KBM-7 (cell line): ENCODE measurements at places on chromosomes 13 and 19.

GRCh38 chr19:47806435-47806834 lies 2.1 kb upstream of the TPRX1 start:
- DNase-seq: no peak

DNA sequence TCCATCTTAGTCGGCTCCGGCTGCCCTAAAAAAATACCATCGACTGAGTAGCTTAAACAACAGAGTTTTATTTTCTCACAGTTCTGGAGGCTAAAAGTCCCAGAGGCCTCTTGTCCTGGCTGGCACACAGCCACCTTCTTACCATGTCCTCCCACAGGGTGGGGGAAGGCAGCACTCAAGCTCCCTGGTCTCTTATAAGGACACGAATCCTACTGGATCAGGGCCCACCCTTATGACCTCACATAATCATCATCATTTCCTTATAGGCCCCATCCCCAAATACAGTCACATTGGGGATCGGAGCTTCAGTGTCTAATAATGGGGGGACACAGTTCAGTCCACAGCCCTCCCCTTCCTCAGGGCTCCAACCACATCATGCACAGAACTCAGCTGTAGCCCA lies 2.6 kb upstream of the TUBA3C start:
- DNase-seq: no peak

GRCh38 chr13:40116008-40116407 lies 460.5 kb downstream of the COG6 start:
- peak; percentile 15 for DNase-seq

- DNase-seq: no peak
Observed at GRCh38 chr19:1567848-1568227, 287 bp downstream of the MEX3D start.

GRCh38 chr19:51024924-51025323 lies 1.5 kb downstream of the KLK11 start:
- no peak for DNase-seq

DNA sequence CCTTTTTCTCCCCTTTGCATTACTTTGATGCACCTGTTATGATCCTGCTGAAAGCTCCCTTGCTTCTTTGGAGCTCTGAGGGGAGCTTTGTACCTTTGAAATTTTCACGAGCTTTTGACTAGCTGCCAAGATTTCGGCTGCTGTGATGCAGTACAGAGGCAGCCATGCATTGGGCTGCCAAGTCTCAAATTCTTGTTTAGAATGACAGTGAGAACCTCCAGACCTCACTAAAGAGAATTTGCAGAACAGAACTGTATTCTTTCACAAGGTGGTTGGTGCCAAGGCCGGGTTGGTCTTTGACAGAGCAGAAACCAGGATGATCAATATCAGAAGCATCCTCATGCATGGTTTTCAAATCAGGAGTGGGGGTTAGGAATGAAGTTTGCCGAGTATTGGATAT lies 414.8 kb downstream of the GPC5 start:
- no peak for DNase-seq

DNA sequence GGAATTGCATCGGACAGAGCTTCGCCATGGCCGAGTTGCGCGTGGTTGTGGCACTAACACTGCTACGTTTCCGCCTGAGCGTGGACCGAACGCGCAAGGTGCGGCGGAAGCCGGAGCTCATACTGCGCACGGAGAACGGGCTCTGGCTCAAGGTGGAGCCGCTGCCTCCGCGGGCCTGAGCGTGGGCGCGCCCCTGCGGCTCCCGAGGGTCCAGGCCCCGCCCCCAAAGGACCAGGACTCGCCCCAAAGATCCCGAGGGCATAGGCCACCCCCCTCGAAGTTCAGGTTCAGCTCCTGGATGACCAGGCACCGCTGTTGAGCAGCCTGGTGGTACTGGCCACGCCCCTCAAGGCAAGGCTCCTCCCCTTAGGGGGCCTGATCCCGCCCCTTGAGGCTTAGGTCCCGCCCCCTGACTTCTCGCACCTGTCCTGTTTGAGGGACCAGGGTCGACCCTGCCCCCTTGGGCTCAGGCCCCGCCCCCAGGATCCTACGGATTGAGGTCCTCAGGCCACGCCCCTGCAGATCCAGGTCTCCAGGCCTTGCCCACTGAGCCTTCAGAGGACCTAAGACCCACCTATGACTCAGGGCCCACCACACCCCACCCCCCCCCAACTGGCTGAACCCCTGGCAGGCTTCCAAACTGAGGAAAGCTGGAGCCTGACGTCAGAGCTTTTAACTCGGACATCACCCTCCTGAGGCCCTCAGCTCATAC lies 43.1 kb downstream of the CYP4F22 start:
- peak; percentile 77 for DNase-seq

GRCh38 chr13:109665240-109665639 lies 121.1 kb downstream of the IRS2 start:
- no peak for DNase-seq

DNA sequence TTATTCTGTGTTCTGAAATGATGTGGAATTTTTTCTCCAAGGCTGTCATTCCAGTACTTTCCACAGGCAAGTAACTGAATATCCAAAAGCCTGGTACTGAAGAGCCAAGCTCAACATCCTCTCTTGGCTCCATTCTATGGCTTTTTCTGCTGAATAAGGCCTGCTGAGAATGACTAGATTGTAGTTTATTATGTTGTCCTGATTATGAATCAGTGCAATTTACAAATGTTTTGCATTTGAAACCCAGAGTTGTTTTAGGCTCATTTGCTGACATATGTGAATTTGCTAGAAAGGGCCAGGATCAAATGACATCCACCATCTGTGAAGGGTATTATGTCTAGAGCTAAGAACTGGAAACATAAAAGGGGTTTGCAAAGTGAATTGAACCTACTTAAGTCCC lies 596.6 kb downstream of the KCTD12 start:
- DNase-seq: no peak

- peak; percentile 32 for DNase-seq
Observed at GRCh38 chr19:2494447-2495129, 18.7 kb downstream of the GADD45B start.

- no peak for DNase-seq
Observed at GRCh38 chr13:100566543-100566942, 22.0 kb downstream of the GGACT start.

DNA sequence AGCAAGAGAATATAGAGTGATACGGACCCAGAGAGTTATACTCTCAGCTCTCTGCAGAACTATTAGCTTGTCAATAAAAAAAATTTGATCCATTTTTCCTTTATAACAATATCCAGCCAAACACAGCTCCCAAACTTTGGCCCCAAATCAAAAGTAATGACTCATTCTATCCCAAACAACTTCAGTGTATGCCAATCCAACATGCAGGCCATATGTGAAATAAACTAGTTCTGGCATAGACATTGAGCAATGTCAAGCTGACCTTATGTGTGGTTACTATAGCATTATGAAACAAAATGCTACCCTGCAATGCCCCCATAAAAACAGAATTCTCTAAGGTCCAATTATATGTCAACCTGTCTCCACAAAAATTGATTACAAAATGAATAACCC lies 209.5 kb downstream of the DNAJC15 start:
- DNase-seq: no peak

- no peak for DNase-seq
Observed at GRCh38 chr19:42048992-42049391, 21.0 kb downstream of the GRIK5 start.

DNA sequence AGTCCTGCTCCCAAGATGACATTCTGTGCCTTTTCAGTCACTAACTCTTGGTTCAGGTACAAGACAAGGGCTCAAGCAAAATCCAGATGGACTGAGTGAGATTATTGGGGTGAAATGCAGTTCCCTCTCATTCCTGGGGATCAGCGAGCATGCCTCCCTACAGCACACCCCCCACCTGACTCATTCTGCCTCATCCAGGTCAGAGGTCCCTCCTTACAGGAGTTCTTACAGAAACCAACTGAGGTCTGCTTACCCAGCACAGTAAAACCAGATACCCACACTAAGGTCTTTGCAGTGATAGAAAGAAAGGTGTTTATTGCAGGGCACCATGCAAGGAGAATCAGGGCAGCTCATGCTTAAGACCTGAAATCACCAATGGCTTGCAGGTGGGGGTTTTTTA lies 21.6 kb upstream of the MRI1 start:
- no peak for DNase-seq

GRCh38 chr13:112819816-112820215 lies 130.0 kb downstream of the ATP11A start:
- DNase-seq: no peak

DNA sequence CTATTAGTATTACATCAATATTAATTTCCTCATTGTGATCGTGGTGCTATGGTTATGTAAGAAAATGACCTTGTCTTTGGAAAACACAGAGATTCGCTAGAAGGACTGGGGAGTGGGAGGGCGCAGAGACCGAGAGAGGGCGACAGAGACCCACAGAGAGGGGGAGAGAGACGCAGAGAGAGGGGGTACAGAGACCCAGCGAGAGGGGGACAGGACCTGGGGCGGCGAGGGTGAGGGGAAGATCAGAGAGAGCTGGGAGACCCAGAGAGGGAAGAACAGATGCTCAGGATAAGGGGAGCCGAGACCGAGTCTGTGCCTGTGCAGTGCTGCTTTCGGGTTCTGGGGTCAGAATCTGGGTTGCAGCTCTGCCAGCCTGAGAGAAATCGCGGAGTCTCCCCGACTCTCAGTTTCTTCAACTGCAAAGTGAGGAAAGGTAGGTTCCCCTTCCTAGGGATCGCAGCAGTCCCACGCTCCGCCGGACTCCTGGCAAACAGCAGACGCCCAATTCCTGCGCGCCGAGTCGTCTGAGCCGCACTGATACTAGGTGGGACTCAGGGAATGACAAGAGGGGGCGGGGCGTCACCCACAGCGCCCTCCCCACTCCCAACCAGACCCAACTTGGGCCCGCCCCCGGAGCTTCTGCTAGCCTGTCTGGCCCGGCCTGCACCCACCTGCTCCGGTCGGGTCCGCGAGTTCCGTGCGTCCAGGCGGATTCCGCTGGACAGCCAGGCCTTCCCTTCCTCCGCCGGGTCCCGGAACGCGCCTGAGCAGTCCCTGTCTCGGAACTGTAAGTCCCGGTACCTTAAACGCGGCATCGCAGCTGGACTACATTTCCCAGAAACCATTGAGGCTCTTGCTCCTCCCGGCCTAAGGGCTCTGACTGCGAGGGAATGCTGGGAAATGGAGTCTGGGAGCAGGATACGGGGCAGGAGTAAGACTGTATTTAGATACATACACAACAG lies 15.3 kb downstream of the IZUMO2 start:
- DNase-seq: peak; percentile 91

DNA sequence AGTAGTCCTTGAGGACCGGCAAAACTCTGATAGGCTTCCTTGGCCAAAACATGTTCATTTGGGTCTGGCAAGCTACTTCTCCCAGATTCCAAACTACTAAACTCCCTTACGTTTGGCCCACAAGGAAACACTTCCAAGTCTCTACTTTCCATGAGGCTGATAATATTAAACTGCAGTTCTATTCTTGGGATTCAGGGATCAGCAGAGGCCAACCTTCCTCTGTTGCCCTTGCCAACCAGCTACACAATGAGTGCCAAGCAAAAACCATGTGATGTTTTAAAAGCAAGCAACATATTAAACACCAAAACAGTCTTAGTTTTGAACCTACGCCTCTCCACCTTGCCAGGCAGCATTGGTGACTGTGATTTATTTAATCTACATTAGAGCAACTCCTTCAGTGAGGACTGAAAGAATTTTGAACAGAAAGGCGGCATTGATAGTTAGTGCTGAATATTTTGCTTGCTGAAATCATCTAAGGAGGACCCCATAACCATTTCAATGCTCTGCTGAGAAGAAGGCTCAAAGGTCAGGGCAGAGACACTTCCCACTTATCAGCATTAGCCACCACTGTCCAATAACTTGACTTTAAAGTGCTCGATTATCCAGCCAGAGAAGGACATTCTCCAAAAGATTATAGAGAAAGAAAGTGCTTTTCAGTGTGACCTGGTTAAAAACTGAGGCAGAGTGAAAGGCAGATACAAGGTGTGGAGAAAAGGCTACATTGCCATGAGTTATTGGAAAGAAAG lies 287.1 kb downstream of the TBC1D4 start:
- DNase-seq: no peak

- DNase-seq: no peak
Observed at GRCh38 chr19:1231729-1232637, 5.8 kb downstream of the CBARP start.

GRCh38 chr19:34904664-34905527 lies 21.8 kb upstream of the ZNF30 start:
- DNase-seq: no peak

- no peak for DNase-seq
Observed at GRCh38 chr13:89455741-89456140, 1784.6 kb downstream of the SLITRK5 start.

DNA sequence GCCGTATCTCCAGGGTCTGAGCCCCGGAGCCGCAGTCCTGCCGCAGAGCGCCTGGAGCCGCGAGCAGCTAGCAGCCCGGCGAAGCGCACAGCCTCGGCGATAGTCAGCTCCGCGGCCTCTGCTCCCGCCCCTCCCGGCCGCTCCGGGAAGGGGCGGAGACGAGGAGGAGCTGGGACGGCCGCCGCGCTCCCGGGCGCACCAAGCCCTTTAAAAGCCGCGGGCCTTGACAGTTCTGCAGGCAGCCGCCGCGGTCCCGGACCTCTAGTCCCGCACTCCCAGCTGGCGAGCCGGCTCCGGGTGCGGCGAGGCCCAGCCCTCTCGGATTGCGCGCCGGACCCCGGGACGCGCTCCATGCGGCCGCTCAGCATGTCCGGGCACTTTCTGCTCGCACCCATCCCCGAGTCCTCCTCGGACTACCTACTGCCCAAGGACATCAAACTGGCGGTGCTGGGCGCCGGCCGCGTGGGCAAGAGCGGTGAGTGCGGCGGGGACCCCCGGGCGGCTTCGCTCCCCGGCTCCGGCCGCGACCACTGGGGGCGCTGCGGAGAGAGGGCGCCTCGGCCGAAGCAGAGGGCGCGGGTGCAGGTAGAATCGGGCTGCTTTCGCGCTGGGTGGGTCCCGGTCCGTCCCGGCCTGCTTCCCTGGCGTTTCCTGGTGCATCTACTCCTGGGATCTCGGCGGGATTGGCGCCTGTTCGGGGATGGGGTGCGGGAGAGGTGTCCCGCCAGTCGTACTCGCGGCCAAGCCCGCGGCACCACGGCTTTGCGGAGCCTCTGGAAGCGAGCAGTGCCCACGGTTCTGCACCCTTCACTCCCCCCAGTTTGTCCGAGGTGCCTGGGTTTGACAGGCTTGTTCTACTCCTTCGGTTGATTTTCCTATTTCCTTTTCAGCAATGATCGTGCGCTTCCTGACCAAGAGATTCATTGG lies at the start of gene RASL11A:
TSS of gene RASL11A (plus strand) at position 237 of the 927 bp plus-strand sequence. CDS start at position 352, 115 bp downstream.
- peak; percentile 88 for DNase-seq

DNA sequence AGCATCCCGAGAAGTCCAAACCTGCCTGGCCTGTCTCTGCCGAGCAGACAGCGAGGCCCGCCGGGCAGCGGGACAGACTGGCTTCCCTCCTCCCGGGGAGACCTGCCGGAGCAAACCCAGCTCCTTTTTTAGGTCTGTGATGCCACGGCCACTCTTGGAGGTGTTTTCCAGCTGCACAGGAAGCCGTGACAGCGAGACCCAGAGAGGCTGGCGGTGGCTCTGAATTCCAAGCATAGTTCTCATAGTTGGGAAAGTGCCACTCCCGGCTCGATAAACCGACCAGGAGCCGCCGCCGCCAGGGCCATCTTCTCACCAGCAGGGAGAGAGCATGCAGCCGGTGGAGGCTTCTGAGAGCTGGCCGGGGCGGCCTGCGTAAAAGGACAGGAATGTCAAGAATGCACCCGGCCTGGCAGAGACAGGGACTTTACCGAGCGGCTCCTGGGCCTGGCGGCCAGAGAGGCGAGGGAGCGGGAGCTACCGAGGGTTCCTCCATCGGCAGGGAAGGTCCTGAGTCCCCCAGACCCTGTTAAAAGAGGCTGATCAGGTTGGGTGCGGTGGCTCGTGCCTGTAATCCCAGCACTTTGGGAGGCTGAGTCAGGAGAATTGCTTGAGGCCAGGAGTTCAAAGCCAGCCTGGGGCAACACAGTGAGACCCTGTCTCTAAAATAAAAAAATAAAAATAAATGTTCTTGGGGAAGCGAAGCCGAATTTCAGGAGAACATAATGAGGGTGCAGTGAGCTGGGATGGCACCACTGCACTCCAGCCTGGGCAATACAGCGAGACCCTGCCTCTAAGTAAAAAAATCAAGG lies 64.9 kb downstream of the GADD45B start:
- no peak for DNase-seq
